Activated naive CD4-positive, alpha-beta T cell treated with anti-CD3 and anti-CD28 coated beads for 36 hours (primary cell): ENCODE measurements at places on chromosomes 1 and 21.
A peak's percentile ranks its signal among the peaks of the same experiment; 100 is the strongest.

- no peak for DNase-seq
Measured at GRCh38 chr1:97170300-97170699, 448.7 kb downstream of the PTBP2 start.

- no peak for DNase-seq
Measured at GRCh38 chr1:22414244-22414751, 37.4 kb upstream of the ZBTB40 start.

- peak; percentile 74 for DNase-seq
Measured at GRCh38 chr1:163174524-163175437, 27.9 kb downstream of the RGS5 start.

GRCh38 chr1:60564916-60565750 lies 491.6 kb upstream of the C1orf87 start:
- no peak for DNase-seq

- no peak for DNase-seq
Measured at GRCh38 chr1:194159941-194160340, 973.5 kb upstream of the B3GALT2 start.

- DNase-seq: peak; percentile 54
Measured at GRCh38 chr1:36387141-36387949, 1.6 kb upstream of the STK40 start.
